Inflammatory macrophage (primary cell): ENCODE measurements at places on chromosomes 1 and 21.

- no peak for DNase-seq
Observed at GRCh38 chr21:38139380-38140168, 117.2 kb upstream of the KCNJ15 start.

DNA sequence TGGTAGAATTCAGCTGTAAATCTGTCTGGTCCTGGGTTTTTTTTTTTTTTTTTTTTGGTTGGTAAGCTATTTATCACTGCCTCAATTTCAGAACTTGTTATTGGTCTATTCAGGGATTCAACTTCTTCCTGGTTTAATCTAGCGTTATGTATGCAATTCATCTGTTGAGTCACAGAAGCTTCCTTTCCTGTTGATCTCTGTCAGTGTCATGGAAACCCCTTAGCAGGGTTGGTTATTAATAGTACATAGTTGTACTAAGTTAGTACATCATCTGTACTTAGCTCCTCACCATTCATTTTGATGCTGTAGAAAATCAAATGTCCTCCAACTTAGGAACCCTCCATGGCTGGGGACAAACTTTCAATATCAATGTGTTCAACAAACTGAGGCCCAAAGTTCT, 51.0 kb upstream of the BARHL2 start:
- DNase-seq: no peak

GRCh38 chr1:1310476-1311053, 2.2 kb downstream of the PUSL1 start:
- no peak for DNase-seq

DNA sequence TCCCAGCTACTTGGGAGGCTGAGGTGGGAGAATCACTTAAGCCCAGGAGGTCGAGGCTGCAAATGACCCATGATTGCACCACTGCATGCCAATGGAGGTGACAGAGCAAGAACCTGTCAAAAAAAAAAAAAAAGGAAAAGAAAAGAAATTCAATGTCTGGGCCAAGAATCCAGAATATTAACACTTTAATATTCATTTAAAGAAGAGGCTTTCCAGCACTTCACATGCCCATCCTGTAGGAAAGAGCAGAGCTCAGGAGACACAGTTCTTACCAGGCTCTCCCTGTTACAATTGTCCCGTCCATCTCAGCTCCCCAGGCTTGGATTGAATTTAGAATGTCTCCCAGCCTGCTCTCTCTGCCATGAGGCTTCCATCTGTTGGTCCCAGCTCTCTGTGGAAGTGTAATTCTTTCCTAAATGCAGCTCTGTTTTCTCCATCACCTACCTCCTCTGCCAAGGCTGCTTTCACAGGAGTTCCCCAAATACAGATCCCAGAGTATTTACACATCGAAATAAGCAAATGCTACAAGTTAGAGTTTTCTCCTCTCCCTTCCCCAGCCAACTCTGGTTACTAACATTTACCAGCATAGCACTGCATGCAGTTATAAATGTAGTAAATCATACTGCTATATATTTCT, 116.6 kb upstream of the CDC42BPA start:
- DNase-seq: no peak

DNA sequence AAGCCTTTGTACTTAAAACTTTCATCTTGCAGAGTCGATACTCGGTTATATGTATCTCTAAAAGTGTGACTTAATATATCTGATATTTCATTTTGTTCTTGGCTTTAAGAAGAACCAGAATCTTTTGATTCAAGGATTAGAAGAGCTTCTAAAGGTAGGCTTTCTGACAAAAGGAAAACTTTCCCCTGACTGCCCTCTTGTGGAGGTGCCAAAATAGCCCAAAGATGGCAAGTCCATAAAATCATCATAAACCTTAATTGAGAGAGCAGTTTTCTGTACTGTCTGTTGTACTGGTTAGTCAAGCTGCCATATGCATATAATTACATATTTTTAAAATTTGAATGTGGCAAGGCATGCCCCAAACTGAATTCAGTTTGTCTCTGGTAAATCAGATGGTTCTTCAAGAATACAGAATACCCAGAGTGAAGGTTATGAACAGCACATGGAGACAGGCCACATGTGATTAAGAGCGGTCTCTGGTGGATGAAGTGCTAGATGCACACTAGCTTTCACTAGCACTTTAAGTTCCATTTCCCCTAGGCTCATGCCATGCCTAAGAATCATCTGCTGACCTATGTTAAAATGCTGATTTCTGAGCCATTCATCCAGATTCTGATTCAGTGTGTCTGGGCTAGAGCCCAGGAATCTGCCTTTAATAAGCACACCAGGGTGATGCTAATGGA, 27.7 kb upstream of the ELAVL4 start:
- DNase-seq: peak; percentile 4

GRCh38 chr1:171509191-171509590, 23.9 kb downstream of the PRRC2C start:
- DNase-seq: no peak

GRCh38 chr1:43572538-43572937, 41.9 kb downstream of the PTPRF start:
- DNase-seq: no peak

- DNase-seq: no peak
Observed at GRCh38 chr1:163240705-163241104, 38.0 kb upstream of the RGS5 start.

GRCh38 chr1:206590025-206590758, 22.1 kb downstream of the EIF2D start:
- no peak for DNase-seq

- no peak for DNase-seq
Observed at GRCh38 chr21:37146320-37147235, 73.5 kb downstream of the TTC3 start.

DNA sequence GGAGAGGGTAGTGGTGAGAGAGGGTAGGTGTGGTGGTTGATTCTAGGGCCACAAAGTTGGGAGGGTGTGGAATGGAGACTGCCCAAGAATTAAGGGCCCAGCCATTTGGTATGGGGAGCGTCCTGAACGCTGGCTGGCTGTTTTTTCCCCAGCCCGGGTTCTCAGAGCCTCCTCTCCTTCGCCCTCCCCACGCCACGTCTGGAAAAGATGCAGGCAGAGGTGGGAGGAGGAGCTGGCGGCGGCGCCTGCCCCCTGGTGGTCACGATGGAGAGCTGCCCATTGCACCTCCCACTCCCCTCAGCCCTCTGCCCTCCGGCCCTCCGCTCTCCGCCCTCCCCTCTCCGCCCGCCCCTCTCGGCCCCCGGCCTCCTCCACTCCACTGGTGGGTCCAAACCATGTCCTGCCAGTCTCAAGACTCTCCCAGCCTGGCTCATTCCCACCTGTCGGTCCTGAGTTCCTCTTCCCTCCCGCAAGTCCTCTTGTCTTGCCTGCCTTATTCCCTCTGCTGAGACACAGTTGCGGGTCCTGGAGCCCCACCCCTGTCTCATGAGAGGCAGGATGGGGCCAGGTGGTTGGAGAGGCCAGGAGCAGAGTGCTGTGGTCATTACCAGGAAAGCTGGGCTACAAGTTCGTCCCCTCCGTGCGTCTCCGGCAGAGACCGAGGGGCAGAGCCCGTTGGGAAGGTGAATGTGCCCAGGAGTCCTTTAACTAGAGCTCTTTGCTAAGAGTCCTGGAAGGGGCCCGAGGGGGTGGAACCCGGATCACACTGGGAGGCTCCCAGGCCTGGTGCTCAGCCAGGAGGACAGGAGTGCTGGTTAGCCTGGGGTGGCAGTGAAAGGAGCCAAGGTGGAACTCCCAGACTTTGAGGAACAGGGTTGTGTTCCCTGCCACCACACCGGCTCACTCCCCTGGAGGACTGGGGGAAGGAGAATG, 22.6 kb downstream of the ETNK2 start:
- peak; percentile 37 for DNase-seq

- no peak for DNase-seq
Observed at GRCh38 chr1:209324901-209325871, 258.3 kb upstream of the CAMK1G start.

DNA sequence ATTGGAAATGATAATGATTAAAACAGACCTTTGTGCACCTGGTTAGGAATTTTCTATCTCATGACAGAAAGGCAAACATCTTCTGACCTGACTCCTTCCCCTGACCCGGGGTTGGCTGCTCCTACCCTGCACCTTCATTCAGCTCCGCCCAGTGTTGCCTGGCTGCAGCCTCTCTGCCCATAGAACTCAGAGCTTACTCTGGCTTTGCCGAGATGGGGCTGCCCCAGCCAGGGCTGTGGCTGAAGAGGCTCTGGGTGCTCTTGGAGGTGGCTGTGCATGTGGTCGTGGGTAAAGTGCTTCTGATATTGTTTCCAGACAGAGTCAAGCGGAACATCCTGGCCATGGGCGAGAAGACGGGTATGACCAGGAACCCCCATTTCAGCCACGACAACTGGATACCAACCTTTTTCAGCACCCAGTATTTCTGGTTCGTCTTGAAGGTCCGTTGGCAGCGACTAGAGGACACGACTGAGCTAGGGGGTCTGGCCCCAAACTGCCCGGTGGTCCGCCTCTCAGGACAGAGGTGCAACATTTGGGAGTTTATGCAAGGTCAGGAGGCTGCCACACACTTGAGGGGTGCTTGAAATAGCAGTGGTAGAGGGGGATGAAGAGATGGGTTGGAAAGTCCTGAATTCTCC, at the start of gene DIO1:
Gene DIO1, plus strand, starts transcription at position 189 of the 638 bp plus-strand sequence. Its CDS starts 24 bp downstream, at position 213.
- no peak for DNase-seq

- DNase-seq: no peak
Observed at GRCh38 chr1:215986401-215986800, 419.3 kb downstream of the KCTD3 start.

GRCh38 chr1:7247791-7248548, 462.7 kb downstream of the CAMTA1 start:
- DNase-seq: no peak

DNA sequence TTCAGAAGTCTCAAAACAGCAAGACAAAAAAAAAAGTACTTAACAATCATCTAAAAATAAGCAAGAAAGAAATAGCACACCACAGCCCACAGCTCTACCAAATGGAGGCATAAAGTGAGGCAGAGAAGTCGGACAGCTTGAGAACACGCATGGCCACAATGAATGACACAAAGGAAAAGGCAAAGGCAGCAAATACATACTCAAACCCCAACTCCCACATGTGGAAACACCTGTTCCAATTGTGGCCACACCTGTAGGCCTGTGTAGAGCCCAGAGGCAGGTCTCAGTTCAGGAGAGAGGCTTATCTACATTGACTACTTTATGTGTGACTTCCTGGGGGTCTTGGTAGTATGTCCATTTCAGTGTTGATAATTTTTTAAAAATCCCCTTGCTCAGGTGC, 543.5 kb downstream of the LMO4 start:
- DNase-seq: no peak

- peak; percentile 97 for DNase-seq
Observed at GRCh38 chr1:234975941-234976860, 152.4 kb downstream of the TOMM20 start.

- no peak for DNase-seq
Observed at GRCh38 chr1:27403931-27404330, 11.5 kb downstream of the GPR3 start.

- peak; percentile 89 for DNase-seq
Observed at GRCh38 chr1:15128520-15129313, 24.8 kb upstream of the TMEM51 start.

- no peak for DNase-seq
Observed at GRCh38 chr21:28144653-28145052, 848.0 kb downstream of the LTN1 start.

- peak; percentile 55 for DNase-seq
Observed at GRCh38 chr1:156480411-156481192, 20.0 kb downstream of the MEF2D start.

GRCh38 chr1:228989992-228990827, 254.9 kb downstream of the RHOU start:
- peak; percentile 83 for DNase-seq

- DNase-seq: no peak
Observed at GRCh38 chr1:8014381-8014988, 11.6 kb downstream of the ERRFI1 start.

DNA sequence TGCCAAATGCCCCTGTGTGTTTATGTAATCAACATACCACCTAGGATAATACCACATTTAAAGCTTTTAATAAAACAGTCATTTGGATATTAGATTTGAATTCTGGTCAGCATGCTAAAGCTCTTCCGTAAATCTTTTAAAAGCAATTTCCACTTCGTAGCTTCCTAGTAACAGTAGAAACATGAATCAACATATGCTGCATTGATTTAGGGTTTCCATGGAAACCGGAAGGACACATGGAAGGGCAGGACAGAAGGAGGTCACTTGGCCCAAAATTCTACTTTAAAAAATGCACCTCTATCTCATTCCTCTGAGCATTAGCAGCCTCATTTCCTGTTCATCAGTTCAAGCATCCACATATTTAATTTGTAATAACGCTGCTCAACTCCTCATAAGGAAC, 8.1 kb downstream of the RGS8 start:
- no peak for DNase-seq

DNA sequence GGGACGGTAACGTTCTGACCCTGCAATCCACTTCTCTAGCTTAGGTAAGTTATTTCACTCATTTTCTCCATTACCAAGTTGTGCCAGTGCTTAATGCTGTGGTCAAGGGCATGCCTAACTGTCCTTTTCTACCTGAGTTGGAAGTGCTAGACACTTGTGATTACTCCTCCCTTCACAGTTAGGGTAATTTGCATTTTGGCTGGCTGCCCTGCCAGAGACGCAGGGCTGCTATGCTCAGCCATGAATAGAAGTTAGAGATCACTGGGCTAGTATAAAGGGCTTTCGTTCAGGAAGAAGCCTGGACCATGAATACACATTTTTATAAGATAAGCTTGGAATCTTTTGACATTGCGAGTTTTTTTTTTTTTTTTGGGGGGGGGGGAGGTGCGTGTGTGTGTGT, 633.2 kb upstream of the NEGR1 start:
- no peak for DNase-seq

GRCh38 chr1:115874904-115875303, 34.0 kb upstream of the NHLH2 start:
- DNase-seq: no peak

GRCh38 chr1:59815892-59816291, 1.1 kb downstream of the HOOK1 start:
- no peak for DNase-seq

- no peak for DNase-seq
Observed at GRCh38 chr21:25788677-25789076, 53.9 kb downstream of the GABPA start.

- no peak for DNase-seq
Observed at GRCh38 chr1:114224196-114224907, 70.7 kb upstream of the SYT6 start.

GRCh38 chr21:39022466-39022862, 160.8 kb downstream of the PSMG1 start:
- no peak for DNase-seq

DNA sequence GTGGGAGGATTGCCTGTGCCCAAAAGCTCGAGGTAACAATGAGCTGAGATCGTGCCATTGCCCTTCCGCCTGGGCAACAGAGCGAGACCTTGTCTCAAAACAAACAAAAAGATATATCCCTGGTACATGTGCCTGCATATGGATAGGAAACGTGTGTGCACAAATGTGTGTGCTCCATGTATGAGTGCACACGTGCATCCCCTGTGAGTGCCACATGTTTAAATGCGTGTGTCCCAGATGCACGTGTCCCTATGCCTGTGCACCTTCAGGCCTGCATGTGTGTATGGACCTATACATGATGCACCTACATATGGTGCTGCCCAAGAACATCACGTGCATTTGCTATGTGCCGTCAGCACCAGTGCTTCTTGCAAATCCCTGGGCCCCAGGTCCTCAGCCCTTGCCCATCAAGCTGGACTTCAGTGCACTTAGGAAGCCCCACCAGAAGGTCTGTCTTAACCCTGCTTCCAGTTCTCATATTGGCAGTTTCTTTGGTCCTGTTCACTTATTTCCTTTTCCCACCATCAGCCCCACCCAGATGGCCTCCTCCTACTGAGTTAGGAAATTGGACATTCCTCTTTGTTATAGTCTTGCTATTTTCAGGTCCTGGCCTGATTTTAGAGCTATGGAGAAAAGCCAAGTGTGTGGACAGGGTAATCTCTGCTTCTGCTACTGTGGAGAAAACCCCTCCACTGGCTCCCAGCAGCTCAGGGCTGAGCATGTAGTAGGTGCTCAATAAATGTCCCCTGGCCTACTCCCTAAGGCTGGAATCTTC, 15.4 kb downstream of the TIE1 start:
- DNase-seq: no peak
